ENCODE measurements at places on chromosomes 13 and 19.
A peak's percentile ranks its signal among the peaks of the same experiment; 100 is the strongest.

- DNase-seq: no peak
Measured at GRCh38 chr19:4980067-4980466, 11.2 kb downstream of the KDM4B start.

DNA sequence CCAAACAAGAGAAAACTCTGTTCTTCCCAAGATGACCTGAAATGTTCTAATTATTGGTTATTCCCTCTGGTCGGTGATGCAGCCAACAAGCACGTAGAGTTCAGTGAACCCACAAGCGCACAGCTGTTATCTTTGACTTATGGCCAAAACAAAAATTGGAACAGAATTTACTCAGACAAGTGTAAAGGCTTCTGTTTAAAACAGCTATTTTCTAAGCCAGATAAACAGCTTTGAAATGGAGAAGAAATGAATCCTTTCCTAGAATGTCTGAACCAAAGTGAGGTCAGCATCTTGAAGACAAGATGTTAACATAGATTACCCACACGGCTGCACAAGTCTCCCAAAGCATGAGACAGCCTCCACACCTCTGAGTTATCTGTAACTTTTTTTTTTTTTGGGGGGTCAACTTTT lies 669.2 kb downstream of the DIAPH3 start:
- DNase-seq: no peak

DNA sequence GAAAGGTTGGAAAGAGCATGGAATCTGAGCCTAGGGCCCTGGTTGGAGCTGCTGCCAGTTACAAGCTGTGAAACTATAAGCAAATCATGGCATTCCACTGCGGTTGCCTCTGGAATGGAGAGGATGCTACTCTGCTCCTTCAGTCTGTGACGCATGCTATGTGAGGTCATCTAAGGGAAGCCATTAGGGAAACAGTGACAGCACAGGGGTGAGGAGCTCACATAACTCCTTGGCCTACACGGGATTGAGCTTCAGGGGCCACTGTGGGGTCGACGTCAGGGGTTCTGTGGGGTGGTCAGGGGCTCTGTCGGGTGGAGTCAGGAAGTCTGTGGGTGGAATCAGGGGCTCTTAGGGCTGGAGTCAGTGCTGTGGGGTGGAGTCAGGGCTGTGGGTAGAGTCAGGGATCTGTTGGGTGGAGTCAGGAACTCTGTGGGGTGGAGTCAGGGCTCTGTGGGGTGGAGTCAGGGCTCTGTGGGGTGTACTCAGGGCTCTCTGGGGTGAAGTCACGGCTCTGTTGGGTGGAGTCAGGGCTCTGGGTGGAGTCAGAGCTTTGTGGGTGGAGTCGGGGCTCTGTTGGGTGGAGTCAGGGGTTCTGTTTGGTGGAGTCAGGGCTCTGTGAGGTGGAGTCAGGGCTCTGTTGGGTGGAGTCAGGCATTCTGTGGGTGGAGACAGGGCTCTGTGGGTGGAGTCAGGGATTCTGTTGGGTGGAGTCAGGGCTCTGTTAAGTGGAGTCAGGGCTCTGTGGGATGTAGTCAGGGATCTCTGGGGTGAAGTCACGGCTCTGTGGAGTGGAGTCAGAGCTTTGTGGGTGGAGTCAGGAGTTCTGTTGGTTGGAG lies 35.8 kb upstream of the MEDAG start:
- no peak for DNase-seq

GRCh38 chr19:34982275-34982674 lies 17.8 kb upstream of the GRAMD1A start:
- DNase-seq: no peak

GRCh38 chr19:50415661-50416033 lies 3.1 kb upstream of the SPIB start:
- no peak for DNase-seq

- DNase-seq: no peak
Measured at GRCh38 chr13:33561627-33562026, 256.3 kb upstream of the RFC3 start.

DNA sequence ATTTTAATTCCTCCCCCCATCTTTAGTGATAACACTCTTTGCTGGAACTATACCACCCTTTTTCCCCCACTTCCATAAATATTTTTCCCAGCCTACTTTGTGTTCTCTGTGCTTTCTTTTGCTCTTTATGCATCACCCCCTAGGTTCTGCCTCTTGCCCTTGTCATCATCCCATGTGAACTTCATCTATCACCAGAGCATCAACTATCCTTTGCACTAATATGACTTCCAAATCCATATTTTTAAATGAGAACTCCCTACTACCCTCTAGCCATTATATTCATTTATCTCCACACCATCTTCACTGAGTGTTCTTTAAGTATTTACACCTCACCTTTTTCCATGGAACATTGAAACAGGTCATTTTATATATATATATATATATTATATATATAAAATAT lies 452.7 kb downstream of the FOXO1 start:
- DNase-seq: no peak

GRCh38 chr13:35672611-35673010 lies 196.1 kb upstream of the MAB21L1 start:
- no peak for DNase-seq

- DNase-seq: no peak
Measured at GRCh38 chr13:44703371-44703770, 127.2 kb upstream of the TSC22D1 start.

- peak; percentile 65 for DNase-seq
Measured at GRCh38 chr19:48419158-48419920, 25.9 kb downstream of the GRIN2D start.

DNA sequence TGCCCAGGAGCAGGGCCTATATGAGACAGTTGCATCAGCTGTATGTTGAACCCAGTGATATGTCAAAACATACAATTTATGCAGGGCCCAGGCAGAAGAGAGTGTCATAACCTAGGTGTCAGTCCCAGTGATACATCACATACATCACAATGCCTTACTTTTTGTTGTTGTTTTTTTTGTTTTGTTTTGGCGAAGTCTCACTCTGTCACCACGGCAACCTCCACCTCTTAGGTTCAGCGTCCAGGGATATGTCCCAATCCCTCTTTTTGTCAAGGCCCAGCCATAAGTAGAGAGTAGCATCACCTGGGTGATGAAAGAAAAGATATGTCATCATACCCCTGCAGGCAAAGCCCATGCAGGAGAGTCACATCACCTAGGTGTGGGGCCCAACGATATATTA lies 56.8 kb upstream of the ZNF730 start:
- DNase-seq: no peak

DNA sequence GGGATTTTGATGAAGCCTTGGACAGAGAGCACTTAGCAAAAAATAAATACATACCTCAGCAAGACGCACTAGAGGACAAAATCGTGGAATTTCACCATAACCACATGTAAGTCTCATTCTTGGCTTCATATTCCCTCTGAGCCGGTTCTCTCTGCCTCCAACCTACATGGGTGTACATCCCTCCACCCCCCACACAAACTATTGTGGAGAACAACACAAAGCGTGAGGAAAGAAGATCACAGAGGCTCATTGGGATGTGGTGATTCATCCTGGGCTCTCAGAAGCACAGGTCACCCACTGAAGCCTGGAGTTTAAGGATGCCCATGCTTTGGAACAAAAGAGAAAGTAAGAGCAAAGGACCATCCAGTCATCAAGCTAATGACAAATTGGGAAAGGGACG lies 192.2 kb downstream of the STK24 start:
- no peak for DNase-seq

DNA sequence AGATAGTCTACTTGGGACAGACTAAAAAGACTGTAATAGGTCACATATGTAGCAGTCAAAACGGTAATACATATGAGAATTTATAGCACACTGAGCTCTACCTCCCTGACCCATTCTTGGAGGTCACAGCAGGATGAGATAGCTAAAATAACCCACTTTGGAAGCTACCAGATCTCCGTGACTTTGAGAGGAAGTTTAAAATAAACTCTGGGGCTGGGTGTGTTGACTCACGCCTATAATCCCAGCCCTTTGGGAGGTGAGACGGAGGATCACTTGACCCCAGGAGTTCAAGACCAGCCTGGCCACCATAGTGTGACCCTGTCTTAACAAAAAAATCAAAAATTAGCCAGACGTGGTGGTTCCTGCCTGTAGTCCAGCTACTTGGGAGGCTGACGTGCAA lies 45.3 kb downstream of the DHRS12 start:
- DNase-seq: no peak
